ENCODE measurements at places on chromosomes 4 and X.

DNA sequence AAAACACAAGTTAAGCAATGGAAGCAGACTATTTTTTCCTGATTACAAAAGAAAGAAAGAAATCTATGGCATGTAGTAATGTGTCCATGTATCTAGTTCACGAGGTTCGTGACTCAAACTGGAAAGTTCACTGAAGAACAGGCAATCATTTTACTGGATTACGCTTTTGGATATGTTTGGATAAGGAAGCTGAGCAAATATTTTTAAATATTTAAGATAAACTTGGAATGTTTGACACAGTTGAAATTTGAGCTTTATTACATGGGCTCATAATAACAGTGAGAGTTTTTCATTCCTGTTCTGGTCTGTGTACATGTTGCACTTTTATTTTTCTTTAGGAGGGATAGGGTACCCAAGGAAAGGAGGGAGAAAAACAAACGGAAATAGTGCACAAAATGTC lies 244.2 kb upstream of the GK2 start:
- no peak for DNase-seq

GRCh38 chr4:24886596-24886995 lies 26.2 kb downstream of the CCDC149 start:
- DNase-seq: no peak

DNA sequence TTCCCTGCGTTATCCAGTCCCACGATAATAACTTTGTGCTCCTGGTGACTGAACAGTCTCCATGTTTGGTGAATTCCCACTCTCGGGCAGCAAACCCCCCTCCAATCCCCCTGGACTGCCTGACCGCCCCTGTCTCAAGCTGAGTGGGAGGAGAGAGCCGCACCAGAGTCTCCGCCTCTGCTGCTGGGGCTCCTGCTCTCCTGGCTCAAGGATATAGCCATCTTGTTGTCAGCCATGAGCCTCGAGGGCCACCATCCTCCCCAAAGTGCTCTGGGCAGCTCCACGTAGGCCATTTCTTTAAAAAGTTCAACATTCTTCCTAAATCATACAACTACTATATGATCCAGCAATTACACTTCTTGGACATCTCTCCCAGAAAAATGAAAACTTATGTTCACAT lies 49.3 kb upstream of the PGRMC1 start:
- DNase-seq: no peak

DNA sequence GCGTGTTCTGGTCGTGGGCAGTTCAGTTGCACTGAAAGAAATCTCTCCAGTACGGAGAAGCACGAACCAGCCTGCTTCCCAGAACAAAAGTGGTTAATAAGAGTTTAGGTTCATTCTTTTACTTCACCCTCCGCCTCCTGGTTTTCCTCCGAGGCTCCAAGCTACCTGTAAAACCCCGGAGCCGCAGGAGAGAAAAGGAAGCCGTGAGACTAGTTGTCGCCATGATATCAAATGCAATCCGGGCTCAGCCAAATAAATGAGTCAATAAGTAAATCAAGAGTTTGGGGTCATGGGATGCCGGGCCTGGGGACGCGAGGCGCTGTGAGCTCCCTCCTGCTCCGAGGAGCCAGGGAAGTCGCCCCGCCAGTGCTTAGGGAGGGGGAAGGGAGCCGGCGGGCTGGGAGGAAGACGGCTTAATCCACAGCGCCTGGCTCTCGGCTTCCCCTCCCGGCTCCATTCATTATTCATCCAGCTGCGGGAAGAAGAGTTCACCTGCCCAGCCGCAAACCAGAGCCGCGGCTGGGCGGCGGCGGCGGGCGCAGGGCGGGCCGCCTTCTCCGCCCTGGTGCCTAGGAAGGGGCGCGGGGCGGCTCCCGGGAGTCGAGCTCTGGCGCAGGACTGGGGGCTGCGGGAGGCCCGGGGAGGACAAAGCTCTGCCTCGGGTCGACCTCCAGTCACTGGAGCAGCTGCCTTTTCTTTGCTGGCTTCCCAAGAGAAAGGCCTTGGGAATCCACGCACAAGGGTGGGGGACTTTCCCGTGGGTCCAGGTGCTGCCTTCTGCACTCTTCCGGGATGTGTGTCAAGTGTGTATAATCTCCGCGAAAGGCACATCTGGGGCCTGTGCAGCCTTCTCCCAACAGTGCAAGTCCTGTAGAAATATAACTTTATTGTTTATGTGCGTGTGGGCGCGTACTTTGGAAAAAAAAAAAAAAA lies 1.7 kb downstream of the FRAS1 start:
- DNase-seq: peak; percentile 63

DNA sequence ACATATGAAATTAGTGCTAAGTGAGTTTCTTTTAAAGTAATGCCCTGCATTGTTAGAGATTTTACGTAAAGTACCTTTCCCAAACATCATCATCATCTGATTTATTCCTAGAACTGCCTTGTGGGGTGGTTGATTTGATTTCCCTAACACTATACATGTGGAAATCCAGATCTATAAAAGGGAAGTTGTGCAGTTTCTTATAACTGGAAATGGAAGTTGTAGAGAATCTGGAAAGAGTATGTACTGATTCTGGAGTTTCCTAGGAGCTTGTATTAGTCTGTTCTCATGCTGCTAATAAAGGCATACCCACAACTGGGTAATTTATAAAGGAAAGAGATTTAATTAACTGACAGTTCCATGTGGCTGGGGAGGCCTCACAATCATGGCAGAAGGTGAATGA lies 47.9 kb downstream of the BMP2K start:
- DNase-seq: no peak

All from left lung (tissue), 14 donors.